GM23248 (cell line): ENCODE measurements at places on chromosomes 13 and 19. TPM values are rescaled to one million over a fixed set of nuclear protein-coding genes. Genes with fewer than 3 reads are reported as not detected.

DNA sequence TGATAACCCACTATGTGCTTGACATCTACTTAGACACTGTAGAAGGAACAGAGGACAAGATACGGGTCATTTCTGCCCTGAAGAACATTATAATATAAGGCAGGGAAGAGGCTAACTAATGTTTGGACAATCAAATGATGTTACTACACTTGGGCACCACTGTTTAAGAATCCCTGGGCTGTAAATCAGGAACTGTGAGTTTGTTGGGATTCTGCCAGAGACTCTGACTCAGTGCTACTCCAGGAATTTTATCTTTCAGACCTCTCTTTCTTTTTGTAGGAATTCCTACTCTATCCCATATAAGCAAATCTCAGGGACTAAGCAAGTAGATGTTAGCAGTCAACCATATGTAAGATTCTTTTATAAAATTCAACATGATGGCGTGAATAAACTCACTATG is 3.1 kb upstream of the ZNF471 start:
- DNase-seq, result peak; percentile 42

DNA sequence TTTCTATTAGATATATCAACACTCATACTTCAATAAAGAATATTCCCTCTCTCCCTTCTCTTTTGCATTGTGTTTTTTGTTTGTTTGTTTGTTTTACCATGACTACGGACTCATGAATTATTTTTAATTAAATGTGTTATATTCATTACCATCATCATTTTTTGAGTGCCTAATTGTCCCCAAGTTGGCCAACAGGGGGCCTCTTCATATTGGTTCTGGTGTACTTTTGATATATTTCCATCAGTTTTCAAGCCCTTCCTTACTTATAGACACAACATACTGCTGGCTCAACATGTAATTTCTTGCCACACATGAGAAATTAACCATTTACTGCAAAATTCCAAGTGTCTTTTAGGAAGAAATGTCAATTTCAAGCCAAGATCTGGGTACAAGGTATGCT is 54.5 kb upstream of the GPC6 start:
- no peak for DNase-seq

DNA sequence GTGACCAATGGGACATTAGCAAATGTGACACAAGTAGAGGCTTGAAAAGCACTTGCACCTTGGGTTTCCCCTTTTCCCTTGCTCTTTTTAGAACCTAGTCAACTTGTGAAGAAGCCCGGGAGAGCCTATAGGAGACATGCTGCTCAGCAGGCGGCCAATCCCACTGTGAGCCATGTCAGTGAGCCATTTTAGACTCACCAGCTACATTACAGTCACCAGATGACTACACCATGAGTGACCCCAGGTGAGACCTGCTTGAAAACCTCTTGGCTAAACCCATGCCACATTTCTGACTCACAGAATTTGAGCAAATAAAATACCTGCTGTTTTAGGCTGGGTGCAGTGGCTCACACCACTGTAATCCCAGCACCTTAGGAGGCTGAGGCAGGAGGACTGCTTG is 317.5 kb downstream of the KLF12 start:
- no peak for DNase-seq

DNA sequence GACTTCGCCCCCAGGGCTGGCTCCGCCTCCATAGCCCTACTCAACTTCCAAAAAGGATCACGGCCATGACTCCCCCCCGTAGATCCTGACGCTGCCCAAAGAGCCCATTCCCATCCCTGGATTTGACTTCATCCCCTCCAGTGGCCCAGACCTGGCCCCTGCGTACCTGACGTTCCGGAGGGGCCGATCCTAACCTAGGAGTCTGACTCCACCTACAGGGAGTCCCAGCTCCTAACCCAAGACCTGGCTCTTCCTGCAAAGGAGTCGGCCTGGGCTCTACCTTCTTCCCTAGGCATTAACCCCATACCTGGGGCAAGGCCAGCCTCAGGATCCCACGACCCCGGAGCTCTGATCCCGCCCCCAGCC is 10.8 kb downstream of the STAP2 start:
- no peak for DNase-seq

The MED16 gene
- total RNA-seq, result 20.9 and 26.6 TPM in 2 replicates

DNA sequence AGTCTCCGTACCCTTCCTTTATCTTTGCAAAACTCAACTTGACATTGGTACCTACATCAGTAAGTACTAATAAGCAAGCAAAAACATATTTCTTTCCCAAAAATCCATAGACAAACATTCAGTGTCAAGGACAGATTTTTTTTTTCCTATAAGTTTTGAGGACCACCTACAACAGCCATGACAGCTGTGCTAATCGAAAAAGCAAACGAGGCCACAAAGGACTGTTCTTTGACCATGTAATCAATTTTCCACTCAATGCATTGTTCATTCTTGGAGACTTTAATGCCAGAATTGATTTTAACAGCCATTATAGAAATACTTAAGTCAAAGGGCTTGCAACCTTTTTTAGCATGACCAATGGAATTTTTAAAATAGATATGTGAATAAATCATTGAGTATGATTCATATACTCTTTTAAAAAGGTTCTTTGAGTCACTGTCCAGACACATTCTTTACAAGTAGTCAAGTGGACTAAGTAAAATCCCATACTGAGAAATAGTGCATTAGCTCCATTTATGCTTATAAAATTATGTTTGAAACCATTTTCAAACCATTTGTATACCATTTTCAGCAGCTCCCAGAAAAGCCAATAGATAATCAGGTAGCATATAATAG is 323.9 kb downstream of the MZT1 start:
- no peak for DNase-seq

GRCh38 chr19:29614780-29615179 is 8.7 kb downstream of the POP4 start:
- no peak for DNase-seq

DNA sequence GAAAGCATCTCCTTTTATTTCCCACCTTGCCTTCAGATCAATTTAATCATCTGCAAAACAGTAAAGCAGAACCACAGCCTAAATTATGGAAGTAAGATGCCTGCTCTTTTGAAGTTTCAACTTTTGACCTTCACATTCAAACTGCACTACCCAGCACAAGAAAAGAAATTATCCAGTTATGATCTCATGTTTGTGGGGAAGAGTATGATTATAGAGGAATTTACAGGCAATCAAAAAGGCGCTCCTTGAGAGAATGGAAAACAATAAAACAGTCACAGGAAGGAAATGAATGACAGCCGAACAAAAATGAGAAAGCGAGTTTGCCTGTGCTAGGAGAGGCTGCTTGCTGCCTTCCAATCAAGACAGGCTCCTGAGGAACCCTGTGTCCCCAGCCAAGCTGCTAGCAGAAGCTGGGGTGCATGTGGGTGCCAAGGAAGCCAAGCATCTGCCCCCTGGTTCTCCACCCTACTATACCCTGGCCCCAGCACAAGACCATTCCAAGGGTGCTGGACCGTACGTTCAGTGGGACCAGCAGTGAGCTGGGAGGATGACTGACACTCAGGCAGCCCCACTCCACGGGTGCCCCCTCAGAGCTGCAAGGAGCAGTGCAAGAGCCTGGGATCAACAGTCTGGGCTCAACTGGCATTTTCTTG is 47.8 kb downstream of the PEPD start:
- DNase-seq, result peak; percentile 68

The ZNF773 gene
- 33.7 and 41.0 TPM in 2 replicates for total RNA-seq

DNA sequence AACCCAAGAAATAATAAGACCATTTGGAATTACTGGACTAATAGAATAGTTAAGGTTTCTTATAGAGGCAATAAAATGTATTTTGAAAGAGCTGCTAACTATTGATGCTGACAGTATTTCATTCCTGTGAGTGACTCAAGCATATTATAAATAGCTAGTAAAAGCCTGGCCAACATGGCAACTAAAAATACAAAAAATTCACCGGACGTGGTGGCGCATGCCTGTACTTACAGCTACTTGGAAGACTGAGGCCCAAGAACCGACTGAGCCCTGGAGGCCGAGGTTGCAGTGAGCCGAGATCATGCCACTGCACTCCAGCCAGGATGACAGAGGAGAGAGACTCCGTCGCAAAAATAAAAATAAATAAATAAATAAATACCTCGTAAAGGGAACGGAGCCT is 5.4 kb upstream of the ICAM3 start:
- DNase-seq, result peak; percentile 42

- no peak for DNase-seq
These were observed 148.7 kb downstream of the FOXO1 start for GRCh38 chr13:40517486-40518480.

DNA sequence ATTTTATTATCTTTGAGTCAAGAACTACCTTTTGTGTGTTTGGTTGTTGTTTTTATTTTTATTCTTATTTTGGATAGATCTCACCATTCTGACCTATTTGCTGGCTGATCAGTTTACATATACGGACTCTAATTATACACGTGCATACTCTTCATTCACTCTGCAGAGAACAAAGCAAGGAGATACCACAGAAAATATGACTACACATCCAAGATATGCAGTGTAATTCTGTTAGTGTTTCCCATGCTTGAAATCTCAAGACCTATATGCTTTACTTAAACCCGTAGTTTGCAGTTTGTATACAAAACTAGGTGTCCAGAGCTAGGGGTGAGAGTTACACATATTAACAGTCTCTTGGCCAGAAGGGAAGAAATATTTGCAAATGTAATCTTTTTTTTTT is 205.5 kb downstream of the DCLK1 start:
- no peak for DNase-seq

- no peak for DNase-seq
These were observed 4.1 kb upstream of the C19orf53 start for GRCh38 chr19:13770013-13770635.

GRCh38 chr13:59671881-59672280 is 491.8 kb downstream of the DIAPH3 start:
- no peak for DNase-seq

DNA sequence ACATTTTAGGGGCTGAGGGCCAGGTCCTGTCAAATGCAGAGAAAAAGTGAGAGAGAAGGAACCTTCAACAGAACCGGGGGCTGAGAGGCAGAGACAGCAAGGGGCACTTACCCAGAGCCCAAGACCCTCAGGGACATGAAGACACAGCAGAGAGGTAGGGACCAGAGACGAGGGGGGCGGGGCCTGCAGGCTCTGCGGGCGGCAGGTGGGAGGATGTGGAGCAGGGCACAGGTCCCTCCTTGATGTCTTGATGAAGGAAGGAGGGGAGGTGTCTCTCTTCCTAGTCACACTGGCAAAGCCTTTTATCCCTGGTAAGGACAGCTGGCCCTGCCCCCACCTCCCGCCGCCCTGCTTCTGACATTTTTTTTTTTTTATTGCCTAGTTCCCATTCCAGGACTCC is at the start of gene KLK14:
KLK14 (minus strand) TSS at position 277 of the 400 bp plus-strand sequence; CDS start at position 4, 273 bp downstream.
- DNase-seq, result no peak

DNA sequence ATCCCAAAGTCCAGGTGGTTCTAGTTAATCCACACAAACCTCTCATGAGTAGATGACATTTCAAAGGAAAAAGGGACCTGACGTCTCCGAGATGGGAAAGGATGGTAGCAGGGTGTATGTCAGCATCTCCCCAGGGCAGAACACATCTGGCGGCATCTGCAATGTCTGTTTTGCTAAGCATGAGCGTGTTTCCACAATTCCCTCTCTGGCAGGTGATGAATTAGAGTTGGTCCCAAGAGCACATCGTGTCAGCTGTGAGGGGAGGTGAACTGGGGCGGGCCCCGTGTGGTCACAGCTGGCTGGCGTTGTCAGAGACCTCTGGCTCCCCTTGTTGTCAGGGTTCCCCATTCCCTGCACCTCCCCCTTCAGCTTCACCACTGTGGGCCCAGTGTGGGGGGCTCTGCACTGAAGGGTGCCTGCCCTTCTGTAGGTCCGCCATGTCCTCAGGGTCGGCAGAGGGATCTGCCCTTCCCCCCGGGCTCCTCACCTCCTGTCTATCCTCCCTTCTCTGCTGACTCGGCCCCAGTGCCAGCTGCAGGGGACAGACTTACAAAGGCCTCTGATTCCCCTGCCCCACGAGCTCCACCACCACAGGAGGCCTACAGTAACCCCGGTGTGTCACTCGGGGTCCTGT is 58.2 kb downstream of the CDADC1 start:
- DNase-seq, result no peak

The ICAM5 gene
- total RNA-seq, result 45.4 and 48.7 TPM in 2 replicates

The CGB5 gene
- not detected in 2 replicates for total RNA-seq

The RNF225 gene
- total RNA-seq, result not detected in 2 replicates

- peak; percentile 96 for DNase-seq
These were observed 379.0 kb downstream of the EFNB2 start for GRCh38 chr13:106156468-106156867.

DNA sequence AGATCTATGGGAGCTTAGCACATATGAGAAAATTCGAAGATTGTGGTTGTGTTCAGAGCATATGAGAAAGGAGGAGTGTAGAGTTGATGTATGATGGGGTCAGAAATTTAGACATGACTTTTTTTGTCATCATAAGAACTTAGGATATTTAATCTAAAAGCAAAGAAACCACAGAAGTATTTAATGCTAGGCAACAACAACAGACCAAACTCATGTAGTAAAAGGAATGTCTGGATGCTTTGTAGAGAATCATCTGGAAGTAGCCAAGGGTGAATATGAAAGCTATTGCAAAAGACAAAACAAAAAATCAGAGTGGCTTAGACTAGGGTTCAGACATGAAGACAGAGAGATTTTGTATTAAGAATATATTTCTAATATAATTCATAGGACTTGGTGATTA is 190.3 kb downstream of the SLITRK1 start:
- DNase-seq, result peak; percentile 7

DNA sequence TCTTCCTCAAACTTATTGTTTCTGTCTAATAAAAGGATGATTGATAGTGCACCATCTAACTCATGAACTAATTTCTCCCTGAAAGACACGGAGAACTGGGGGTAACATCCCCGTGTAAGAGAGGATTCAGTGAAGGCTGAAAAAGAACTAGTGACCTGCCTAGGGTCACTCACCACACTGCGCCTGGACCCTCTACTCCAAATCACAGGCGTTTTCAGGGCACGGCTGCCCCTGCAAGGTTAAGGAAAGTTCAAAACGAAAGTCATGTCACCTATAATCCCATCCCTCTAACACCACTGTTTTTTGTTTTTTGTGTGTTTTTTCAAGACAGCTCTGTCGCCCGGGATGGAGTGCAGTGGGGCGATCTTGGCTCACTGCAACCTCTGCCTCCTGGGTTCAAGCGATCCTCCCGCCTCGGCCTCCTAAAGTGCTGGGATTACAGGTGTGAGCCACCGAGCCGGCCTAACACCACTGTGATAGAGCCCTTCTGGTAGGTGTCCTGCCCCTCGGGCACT is 8.7 kb downstream of the URAD start:
- no peak for DNase-seq

GRCh38 chr13:72244788-72245187 is 377.8 kb upstream of the DACH1 start:
- no peak for DNase-seq

The TLE6 gene
- 0.13 and 0.65 TPM in 2 replicates for total RNA-seq

The LNX2 gene
- 2.6 and 3.3 TPM in 2 replicates for total RNA-seq

The APOE gene
- total RNA-seq, result 0.76 TPM in 1 of 2 replicates, not detected in the other

GRCh38 chr13:40672765-40673397 is 6.4 kb upstream of the FOXO1 start:
- no peak for DNase-seq

The ANKRD10 gene
- total RNA-seq, result 34.1 and 39.9 TPM in 2 replicates

GRCh38 chr13:63901630-63902029 is 2486.0 kb upstream of the PCDH20 start:
- no peak for DNase-seq
